ENCODE measurements at places on chromosomes 16 and 17.

DNA sequence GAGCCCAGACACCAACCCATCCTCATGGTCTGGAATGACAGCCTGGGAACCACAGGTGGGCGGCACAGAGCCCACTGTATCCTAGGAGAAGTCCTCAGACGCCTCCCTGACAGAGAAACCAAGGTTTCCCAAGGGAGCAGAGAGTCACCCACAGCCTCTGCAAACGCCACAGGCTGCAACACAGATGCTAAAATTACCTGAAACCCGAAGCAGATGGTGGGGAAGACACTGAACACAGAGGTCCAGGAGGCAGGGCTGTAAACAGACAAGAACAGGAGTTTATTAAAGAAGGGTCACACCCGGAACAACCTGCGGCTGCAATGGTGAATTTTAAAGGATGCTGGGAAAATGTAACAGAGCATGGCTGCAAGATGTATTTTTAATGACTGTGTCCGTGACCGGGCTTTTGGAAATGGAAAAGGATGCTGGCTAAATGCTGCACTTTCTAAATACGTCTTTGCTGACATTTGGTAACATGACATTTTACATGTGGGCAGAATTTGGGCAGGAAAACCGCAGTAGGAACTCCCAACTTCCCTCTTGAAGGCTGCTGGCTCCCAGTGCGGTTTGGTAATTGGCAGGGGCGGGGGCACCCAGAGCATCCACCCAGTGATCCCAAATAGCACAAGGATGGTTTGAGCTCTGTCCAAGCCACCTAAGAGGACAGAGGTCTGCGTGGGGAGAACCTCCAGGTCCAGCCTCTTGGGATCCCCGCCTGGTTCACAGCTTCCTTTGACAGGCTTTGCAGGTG, 13.1 kb downstream of the SLC38A8 start:
- DNase-seq, result no peak

DNA sequence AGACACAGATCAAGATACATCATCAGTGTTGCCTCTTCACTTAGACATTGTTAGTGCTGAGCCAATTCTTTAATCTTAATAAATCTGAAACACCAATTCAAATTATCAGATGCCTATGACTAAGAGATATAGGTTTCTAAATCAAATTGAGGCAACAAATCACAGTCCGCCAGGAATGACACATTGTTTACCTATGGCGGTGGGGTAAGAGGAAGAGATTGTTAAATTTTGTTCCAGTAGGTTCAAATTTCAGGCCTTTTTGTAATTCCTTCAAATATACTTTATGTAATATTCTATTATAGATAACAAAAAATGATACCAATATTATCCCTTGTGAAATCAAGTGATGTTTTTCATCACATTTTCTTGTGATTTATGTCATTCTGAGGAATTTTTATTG, 145.9 kb downstream of the CDH8 start:
- DNase-seq, result no peak

- no peak for DNase-seq
Measured at GRCh38 chr17:76570457-76570856, 15.2 kb downstream of the ST6GALNAC2 start.

- no peak for DNase-seq
Measured at GRCh38 chr16:14509055-14509454, 121.0 kb downstream of the PARN start.

- DNase-seq, result peak; percentile 92
Measured at GRCh38 chr17:7856811-7857712, at the start of gene NAA38. Gene NAA38 (minus strand): TSS chr17:7857559. CDS start chr17:7857463, 96 bp downstream.

- DNase-seq, result no peak
Measured at GRCh38 chr16:69762814-69763598, 874 bp downstream of the WWP2 start.

DNA sequence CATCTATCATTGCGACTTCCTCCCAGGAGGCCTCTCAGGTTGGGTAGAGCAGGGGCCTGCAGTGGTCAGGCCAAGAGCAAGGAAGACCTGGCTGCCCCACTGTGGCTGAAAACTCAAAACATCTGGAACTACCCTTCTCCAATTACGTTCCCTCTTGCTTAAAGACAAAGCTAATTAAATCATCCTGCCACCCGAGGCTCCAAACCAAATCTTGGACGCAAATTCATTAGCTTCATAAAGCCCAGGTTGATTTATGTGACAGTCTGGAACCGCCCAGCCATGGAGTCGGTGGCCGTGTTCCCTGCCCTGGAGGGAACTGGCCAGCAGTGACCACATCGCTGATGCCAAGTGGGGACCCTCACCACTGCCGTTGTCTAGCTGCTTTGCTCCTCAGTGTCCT, 21.4 kb downstream of the GRIN2C start:
- no peak for DNase-seq
